ENCODE measurements at places on chromosomes 13 and 19. TPM values are rescaled to one million over a fixed set of nuclear protein-coding genes. Genes with fewer than 3 reads are reported as not detected.

OR10H1 gene
- total RNA-seq: not detected

COL5A3 gene
- 9.6 TPM for total RNA-seq

GRCh38 chr19:7368456-7368855 is 19.7 kb downstream of the ARHGEF18 start:
- no peaks in the 10 kb centered on the region for H3K27me3 ChIP-seq
- DNase-seq: peak; percentile 99
- H3K4me1 ChIP-seq: peaks cover 57% of the 10 kb centered on the region
- peak overlapping the region; percentile 91 for H3K27ac ChIP-seq
- no peaks in the 10 kb centered on the region for H3K36me3 ChIP-seq

- H3K4me3 ChIP-seq: no peak overlapping the region
- H3K27ac ChIP-seq: no peak overlapping the region
- no peak for DNase-seq
- no peaks in the 10 kb centered on the region for H3K4me1 ChIP-seq
Observed at GRCh38 chr13:27339299-27339698, 68.7 kb downstream of the RASL11A start.

Data from sigmoid colon (tissue), 7 donors.